NCI-H524 treated with DMSO at 0.1 percent for 48 hours (cell line): ENCODE measurements at places on chromosomes 3 and 15.

GRCh38 chr15:50315814-50316630 is 39.0 kb downstream of the GABPB1 start:
- DNase-seq: peak; percentile 4

DNA sequence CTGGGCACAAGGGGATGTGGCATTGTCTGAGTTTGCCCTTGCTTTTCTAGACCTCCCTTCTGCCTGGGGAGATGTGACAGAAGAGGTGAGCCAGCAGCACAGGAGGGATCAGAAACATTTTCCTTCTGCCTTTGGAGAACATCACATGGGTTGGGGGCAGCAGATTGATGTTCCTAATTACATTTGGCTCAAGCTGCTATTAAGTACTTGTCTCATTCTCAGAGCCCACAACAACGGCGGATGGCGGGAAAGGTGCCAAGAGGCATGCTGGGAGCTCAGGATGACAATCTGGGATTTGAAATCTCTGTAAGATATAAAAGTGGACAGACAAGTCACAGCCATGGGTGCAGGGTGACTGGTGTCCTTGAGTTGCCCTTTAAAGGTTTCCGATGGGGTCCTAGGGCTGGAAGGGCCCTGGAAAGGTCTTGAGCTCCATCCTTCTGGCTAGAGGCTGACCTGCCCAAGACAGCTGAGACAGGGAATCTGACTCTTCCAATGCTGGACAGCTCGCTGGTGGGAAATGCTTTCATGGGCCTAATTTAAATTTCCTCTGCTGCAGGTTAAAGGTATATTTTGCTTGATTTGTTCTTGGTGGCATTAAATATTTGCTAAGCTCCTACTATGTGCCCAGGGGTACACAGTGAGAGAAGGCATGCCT is 2.4 kb upstream of the CORO2B start:
- peak; percentile 97 for DNase-seq

GRCh38 chr15:40992825-40993224 is 39.6 kb downstream of the CHAC1 start:
- DNase-seq: no peak

- DNase-seq: no peak
Measured at GRCh38 chr15:90617668-90618097, 88.0 kb downstream of the CRTC3 start.

- no peak for DNase-seq
Measured at GRCh38 chr15:56040081-56041035, 46.9 kb upstream of the NEDD4 start.

- DNase-seq: peak; percentile 13
Measured at GRCh38 chr3:44323341-44323955, 15.1 kb upstream of the TCAIM start.

- DNase-seq: no peak
Measured at GRCh38 chr15:38862099-38862498, 297.5 kb upstream of the RASGRP1 start.

- DNase-seq: no peak
Measured at GRCh38 chr3:186670155-186670554, 4.3 kb downstream of the HRG start.

- no peak for DNase-seq
Measured at GRCh38 chr3:124250053-124250452, 258.1 kb upstream of the ROPN1 start.

DNA sequence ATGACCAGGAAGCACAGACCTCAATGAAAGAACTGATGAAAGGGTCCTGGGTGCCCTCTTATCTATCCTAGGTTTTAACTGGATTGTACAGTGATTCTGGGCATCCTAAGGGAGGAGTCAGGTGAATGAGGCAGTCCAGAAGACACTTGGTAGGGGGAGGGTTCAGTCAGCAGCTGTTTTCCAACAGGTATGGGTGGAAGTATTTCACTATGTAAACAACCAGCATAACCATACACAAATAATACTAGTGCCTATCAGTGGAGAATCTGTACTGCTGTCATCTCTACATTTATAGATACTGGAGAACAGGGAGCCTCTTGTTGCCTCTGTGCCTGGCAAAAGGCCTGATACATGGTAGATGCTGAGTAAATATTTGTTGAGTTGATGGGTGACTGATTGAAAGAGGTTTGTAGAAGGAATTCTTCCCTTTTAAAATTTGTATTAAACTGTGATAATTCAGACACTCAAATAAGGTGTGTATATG is 328.5 kb downstream of the RBMS3 start:
- DNase-seq: no peak

GRCh38 chr15:100204771-100205170 is 137.0 kb downstream of the ADAMTS17 start:
- no peak for DNase-seq

- DNase-seq: no peak
Measured at GRCh38 chr15:69094124-69094921, 66.1 kb upstream of the GLCE start.

DNA sequence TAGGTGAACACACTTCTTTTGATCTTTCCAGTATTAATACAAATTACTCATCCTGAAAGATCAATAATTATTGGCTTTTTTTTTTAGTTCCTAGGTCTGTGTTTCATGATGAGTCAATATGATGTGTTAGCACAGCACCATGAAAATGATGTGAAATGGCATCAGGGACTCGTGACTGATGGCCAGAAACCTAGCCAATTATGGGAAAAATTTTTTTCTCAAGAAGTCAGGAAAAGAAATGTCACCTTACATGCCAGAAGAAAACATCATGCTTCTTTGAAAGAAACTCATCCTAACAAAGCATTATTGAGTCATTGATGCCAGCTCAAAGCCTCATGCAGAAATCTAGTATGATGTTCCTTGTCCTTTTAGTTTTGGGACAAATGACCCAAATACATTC is 468.3 kb upstream of the CBLB start:
- no peak for DNase-seq

- DNase-seq: no peak
Measured at GRCh38 chr3:39506863-39507262, 39.4 kb downstream of the MOBP start.

DNA sequence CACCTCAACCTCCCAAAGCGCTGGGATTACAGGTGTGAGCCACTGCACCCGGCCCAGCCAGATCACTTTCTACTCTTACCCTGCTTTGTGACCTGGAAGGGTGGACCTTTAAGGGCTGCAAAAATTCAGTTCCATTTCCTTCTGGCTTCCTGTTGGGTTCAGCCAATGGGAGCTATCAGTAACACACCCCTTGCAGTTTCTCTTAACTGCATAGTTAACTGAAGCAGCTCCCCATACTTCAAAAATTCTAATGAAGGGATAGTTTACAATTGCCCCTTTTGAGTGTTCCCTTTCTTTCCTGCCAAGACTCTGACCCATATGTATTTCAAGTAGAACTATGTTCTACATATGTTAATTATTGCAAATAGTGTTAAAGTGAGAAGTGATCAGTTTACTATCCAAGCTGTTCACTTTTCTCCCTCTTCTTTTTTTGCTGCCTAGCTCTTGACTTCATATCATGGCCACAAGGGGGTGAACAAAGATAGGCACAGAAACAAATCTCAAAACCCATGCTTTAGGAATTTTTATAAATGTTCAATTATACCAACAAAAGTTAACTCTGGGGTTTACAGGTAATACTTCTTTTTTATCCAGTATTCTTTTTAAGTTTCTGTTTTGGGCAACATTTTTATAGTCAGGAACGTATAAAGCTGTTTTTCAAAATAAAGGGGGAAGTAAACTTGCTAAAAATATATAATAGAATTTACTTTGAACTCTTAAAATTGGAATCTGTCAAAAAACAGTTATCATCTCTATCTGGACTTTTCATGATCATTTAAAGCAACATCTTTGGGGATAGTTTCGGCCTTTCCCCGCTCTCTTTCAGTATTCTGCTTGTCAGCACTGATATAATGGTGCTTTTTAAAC is 8.1 kb downstream of the PGBD4 start:
- peak; percentile 90 for DNase-seq

DNA sequence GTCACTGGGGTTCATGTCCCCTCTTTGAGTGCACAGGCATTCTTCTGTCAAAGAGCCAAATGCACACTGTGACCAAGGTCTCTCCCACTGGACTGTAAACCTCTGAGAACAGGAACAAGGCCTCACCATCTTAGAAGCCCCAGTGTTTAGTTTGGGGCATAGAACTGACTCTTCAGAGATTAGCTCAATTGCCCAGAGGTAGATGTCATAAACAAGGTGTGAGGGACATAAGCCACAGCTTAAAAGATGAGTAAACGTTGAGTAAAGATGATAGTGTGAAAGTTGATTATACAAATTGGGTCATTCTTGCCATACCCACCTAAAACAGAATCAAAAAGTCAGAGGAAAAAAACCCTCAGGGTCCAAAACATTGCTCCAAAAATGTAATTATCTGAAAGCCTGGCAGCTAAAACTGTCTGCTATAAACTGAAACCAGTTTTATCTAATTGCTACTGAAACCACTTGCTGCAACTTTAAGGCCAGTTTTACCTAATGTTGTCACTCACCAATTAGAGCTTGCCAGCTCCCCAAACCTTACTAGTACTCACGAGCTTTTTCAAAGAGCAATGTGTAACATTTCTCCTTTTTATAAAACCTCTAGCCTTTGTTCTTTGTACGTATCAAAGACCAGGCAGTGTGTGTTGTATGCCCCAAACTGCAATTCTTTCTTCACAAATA is 415.2 kb downstream of the RAP2B start:
- no peak for DNase-seq

- DNase-seq: no peak
Measured at GRCh38 chr15:42185801-42186200, 22.3 kb downstream of the VPS39 start.

DNA sequence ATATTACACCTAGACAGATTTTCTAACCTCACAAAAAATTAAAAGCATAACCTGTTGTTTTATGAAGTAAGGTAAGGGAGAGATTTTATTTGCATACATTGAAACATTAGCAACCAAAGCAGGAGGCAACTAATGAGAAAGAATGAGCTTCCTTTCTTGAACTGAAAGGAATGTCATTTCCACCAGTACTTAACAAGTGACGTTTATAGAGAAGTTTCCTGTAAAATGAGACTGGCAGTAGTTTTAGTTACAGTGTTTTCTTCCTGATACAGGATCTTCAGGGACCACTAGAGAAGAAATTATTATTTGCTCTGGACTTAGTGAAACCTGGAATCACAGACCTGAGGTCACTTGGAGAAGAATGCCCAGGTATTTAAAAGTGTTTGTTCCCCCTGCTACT is 27.4 kb upstream of the FRMD5 start:
- DNase-seq: no peak

DNA sequence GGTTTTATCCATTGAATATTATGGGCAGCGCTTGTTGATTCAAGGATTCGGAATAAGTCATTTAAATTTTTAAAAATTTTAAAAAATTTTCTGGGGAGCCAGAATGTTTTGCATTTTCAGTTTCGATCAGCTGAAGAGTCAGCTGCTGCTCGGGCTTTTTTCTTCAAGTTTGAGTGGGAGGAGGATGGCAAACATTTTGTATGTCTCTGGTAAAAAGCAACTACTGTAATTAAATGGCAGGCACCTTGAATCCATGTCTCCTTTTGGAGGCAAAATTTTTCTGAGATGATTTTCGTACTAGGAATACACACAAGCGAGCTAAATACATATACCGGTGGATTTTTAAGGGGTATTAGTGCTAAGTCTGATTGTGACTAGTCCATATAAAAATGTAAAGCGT is 612 bp downstream of the C3orf38 start:
- peak; percentile 1 for DNase-seq

GRCh38 chr3:42256135-42256819 is 9.7 kb downstream of the CCK start:
- DNase-seq: no peak

- DNase-seq: no peak
Measured at GRCh38 chr15:80982839-80983238, 6.8 kb downstream of the MESD start.

DNA sequence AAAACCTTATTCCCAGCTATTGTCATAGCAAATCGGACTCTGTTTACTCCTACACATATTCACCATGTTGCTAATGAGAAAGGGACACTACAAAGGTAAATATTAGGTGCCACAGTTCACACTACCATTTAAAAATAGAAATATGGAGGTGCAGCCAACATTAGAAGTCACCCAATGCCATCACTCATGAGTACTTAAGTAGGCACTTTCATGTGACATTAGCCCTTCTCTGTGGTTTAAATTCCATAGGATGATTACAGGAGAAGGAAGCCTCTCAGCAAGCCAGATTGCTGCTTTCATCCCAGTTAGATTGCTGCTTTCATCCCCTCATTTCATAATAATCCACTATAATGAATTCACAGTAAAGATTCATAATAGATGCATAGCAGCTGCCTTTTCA is 376.8 kb upstream of the ALCAM start:
- peak; percentile 60 for DNase-seq

DNA sequence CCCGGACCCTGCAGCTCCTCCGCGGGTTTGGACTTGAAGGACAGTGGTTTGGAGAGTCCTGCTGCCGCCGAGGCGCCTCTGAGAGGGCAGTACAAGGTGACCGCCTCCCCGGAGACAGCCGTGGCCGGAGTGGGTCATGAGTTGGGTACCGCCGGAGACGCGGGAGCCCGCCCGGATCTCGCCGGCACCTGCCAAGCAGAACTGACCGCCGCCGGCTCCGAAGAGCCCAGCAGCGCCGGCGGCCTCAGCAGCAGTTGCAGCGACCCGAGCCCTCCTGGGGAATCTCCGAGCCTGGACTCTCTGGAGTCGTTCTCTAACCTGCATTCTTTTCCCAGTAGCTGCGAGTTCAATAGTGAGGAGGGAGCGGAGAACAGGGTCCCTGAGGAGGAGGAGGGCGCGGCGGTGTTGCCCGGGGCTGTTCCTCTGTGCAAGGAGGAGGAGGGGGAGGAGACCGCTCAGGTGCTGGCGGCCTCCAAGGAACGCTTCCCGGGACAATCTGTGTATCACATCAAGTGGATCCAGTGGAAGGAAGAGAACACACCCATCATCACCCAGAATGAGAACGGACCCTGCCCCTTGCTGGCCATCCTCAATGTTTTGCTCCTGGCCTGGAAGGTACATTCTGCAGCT is 634 bp downstream of the MINDY2 start:
- DNase-seq: peak; percentile 32

- DNase-seq: no peak
Measured at GRCh38 chr3:9770276-9770812, 597 bp upstream of the CAMK1 start.

GRCh38 chr3:119627461-119627860 is 29.8 kb downstream of the PLA1A start:
- no peak for DNase-seq

DNA sequence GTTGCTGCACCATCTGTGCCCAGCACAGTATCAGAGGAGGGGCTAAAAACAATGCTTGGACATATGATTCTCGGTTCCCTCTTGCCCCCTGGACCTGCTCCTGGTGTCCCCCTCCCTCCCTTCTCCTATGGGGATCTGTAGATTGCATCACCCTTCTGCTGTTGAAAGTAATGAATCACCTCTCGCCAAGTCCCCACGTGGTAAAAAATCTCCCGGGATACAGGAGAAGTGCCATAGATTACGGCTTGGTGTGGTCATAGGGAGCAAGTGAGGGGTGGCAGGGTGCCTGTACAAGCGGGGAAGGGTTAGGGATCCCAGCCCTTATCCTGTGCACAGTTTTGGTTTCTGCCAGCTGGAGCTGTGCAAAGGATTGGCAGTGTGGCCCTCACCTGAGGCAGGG is 37.7 kb downstream of the AMOTL2 start:
- no peak for DNase-seq

GRCh38 chr3:19539518-19540392 is 391.4 kb downstream of the KCNH8 start:
- no peak for DNase-seq

GRCh38 chr3:9074079-9074478 is 110.8 kb upstream of the RAD18 start:
- no peak for DNase-seq

GRCh38 chr15:96184297-96184696 is 146.2 kb upstream of the NR2F2 start:
- no peak for DNase-seq

- DNase-seq: no peak
Measured at GRCh38 chr3:13530241-13531009, 18.5 kb upstream of the FBLN2 start.
